Effector CD8-positive, alpha-beta T cell (primary cell): ENCODE measurements at places on chromosomes 7 and 10.
A peak's percentile ranks its signal among the peaks of the same experiment; 100 is the strongest.

GRCh38 chr7:129609666-129610065 is 1.9 kb upstream of the NRF1 start:
- DNase-seq = no peak

DNA sequence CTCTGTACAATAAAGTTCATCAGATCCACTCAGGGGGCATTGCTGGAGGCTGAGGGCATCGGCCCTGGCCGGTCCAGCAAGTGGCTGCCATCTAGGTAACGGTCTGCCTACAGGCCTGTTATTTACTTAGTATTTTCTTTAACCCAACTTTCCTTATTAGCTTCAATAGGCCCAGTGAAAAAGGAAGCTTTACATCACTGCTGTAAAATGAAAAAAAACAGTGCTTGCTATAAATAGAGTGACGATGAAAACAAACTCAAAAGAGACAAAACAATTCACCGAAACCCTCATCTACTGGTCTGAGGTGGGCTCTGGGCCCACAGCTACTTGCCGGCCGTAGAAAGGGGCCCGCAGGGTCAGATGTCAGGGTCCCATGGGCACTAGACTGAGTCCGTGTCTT is 192.5 kb downstream of the ELFN1 start:
- no peak for DNase-seq

DNA sequence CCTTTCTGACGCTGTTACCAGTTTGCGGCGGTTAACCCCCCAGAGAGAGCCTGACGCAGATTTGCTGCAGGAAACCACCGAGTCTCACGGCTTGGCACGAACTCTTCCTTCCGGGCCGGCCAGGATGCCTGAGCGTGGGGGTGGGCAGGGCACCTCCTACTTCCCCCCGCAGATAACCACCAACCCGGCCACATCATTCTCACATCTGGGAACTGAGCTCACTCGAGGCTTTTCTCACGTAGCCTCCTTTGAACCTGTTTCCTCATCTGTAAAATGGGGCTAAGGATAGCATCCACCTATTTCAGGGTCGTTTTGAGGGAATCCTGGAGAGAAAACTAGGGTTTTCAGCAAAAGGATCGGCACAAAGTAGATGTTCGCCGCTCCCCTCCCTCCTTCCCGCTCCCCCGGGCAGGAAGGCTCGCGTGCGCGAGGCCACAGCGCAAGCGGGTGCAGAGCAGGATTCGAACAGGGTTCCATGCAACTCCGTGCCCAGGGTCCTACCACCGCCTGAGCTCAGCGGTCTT is 23.6 kb downstream of the DDIT4 start:
- DNase-seq = peak; percentile 82

- DNase-seq = no peak
Observed at GRCh38 chr10:35569836-35570235, 35.3 kb upstream of the GJD4 start.
